ENCODE measurements at places on chromosomes 13 and 19.

GRCh38 chr19:55369653-55370304 lies 484 bp downstream of the IL11 start:
- DNase-seq = peak; percentile 85

- DNase-seq = no peak
Observed at GRCh38 chr19:47183601-47184000, 47.4 kb downstream of the BBC3 start.

DNA sequence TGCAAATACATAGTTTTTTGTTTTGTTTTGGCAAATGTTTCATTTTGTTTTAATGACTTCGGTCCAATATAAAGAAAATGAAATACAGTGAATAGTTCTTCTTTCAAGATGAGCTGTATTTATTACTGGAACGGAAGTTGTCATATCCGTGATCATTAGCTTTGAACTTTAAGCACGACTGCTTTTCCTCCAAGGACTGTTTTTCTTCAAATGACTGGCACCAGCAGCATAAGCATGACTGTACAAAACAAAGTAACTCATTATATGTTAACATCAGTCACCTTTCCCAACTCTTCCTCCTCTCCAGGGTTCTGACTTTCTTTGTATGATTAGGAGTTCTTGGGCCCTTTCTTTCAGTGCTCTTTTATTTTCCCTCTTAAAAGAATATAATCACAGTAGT lies 20.5 kb downstream of the EDNRB start:
- no peak for DNase-seq

DNA sequence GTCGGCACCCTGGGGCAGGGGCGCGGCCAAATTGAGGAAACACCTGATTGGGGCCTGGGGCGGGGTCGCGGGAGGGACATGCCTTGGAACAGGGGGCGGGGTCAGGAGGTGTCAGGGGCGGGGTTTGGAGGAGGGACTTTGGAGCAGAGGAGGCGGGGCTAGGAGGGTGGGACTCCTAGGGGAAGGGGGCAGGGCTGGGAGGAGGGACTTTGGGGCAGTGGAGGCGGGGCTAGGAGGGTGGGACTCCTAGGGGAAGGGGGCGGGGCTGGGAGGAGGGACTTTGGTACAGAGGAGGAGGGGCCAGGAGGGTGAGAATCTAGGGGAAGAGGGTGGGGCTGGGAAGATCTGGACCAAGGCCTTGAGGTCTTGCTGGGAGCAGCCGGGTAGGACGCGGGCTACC lies 21.9 kb downstream of the GRIN2D start:
- DNase-seq = peak; percentile 81

GRCh38 chr13:42551611-42552010 lies 22.3 kb upstream of the TNFSF11 start:
- no peak for DNase-seq

DNA sequence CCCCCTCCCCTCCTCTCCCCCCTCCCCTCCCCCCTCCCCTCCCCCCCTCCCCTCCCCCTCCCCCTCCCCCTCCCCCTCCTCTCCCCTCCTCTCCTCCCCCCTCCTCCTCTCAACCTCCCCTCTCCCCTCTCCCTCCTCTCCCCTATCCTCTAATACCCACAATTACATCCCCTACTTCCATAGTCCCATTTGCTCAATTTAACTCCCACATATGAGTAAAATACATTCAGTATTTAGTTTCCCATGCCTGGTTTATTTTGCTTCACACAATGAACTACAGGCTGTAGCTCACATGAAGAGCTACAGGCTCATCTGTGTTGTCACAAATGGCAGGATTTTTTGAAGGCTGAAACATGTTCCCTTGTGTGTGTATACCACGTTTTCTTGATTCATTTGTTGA lies 6.9 kb downstream of the NLRP5 start:
- no peak for DNase-seq

- DNase-seq = no peak
Observed at GRCh38 chr13:38879278-38879677, 111.4 kb downstream of the STOML3 start.

DNA sequence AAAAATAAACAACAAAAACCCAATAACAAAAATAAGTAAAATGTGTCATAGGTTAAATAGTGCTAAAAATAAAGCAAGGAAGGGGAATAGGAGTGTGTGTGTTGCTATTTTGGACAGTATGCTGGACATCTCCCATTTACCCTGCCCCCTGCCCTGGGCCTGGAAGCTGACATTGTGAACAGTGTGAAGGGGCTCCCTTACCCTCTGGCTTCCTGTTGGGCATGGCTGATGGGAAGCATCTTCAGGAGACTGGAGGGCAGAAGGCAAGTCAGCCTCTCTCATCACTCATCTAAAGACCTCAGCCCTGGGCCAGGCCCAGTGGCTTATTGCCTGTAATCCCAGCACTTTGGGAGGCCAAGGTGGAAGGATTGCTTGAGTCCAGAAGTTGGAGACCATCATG lies 26.7 kb downstream of the KCTD15 start:
- DNase-seq = no peak

- no peak for DNase-seq
Observed at GRCh38 chr13:44410328-44410859, 36.8 kb downstream of the SERP2 start.

DNA sequence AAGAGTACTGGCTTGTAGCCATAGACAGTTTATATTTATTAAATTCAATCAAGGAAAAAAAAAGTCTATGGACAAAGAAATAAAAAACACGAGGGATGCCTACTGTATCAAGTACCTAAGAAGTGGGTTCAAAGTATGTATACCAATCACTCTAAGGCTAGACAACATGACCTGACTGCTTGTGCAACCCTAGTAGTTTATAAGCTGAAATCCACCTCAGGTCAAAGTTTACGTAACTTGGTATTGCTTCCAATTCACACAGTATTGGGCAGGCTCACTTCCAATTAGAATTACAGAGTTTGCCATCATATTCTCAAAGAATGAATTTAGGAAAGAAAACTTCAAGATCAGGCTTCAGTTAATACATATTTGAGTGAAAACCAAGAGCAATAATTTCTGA lies 657.8 kb downstream of the DACH1 start:
- no peak for DNase-seq

DNA sequence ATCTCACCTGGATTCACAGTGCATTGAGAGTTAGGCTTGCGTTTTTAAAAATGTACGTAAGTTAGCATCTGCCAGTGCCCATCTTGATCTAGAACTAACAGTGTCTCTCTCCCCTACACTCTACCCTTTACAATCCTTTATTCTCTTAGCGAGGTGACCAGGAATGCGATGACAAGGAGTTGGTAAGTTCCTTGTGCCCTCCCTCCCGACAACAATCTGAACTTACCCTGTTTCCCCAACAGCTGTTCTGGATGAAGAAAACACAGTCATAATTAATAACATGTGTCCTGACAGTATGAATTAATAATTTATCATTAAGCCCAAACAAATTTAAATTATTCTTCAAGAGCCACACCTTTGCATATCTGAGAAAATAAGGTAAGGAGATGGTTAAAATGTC lies 6.3 kb downstream of the TSHZ3 start:
- peak; percentile 16 for DNase-seq

DNA sequence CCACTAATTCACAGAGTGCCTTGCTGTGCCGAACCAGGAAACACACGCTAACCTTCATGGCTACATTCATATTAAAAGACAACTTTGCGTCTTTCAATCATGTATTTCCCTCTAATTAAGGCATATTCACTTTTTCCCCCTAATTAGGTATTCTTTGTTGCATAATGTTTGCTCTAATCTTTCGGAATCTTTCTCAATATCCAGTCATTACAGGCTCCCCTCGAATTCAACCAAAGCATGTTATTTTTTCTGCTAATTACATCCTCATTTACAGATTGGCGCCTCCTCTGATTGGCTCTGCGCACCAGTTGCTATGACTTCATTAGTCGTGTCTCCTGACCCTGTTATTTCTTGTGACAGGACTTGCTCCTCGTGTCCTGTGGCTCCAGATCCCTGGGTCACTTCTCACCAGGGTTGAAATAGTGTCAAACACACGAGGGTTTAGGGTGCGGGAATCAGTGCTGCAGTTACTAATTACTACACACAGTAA lies 226.7 kb upstream of the TSHZ3 start:
- no peak for DNase-seq

DNA sequence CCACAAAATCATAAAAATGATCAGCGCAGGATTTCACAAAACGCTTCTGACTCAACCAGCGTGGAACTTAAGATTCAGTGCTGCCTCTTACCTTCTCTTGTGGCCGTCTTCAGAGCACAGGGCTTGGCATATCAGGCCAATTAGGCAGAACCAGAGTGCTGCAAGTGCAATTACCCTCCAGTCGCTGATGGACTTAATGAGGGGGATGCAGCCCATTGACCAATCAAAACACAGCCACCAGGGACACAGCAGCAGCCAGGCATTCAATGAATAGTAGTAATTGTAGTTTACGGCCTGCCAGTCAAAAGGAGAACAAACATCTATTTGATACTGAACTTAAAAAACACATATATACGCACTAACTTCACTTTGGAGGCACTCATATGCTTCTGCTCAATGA lies 38.2 kb downstream of the TMTC4 start:
- DNase-seq = no peak

DNA sequence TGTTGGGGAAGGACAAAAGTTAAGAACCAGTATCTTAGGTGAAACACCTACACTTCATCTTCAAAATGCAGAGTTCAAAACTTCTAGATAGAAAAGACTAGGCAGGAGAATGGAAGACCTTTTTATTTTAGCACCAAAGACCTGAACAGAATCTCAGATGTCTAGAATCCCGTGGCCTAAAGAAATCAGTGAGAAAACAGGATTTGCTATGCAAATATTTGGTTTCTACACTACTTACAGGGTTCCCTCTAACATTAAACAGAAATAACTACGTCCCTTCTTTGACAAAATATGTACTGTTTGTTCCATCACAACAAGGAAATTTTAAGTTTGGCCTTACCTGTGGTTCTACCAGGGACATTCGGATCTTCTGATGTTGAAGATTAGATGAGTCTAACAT lies 21.5 kb downstream of the DIS3 start:
- no peak for DNase-seq

- DNase-seq = no peak
Observed at GRCh38 chr19:6668691-6669090, 1.3 kb downstream of the TNFSF14 start.

DNA sequence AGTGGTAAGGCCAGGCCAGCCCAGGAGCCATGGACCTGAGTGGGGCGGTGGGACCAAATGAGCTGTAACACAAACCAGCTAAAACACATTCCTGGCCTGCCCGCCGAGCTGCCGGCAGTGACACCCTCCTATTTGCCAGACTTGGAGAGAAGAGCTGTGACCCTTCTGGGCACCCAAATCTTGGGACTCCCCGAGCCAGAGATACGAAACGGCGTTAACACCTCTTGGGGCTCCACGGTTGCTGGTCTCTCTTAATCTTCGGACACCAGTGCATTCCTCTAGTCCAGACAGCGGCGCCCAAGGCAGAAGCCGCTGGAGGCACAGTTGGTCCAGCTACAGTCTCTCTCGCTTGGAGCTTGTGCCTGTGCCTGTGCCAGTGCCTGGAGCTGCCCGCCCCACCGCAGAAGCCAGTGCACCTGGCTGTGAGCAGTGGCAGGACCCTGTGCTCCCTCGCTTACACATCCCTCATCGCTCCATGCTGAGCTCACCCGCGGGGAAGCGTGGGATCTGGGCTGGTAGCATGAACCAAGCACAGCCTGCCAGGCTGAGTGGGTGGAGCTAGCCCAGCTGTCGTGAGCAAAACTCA lies 147.2 kb upstream of the KLHL1 start:
- DNase-seq = no peak

- DNase-seq = peak; percentile 15
Observed at GRCh38 chr13:49020940-49021553, 45.3 kb downstream of the FNDC3A start.

DNA sequence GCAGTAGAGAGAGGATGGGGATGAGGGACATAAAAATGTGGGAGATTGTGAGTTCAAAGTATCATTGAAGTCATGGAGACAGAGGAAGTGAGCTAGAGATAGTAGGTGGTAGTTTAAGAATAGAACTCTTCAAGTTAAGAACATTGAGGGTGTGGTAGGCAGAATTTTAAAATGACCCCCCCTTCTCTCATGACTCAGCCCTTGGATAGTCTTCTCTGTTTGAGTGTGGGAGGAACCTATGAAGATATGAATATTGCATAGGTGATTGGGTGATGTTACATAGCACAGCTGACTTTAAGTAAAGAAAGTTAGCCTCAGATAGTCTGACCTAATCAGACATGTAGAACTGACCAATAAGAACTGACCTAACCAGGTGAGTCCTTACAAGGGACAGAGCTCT lies 418.6 kb downstream of the FOXO1 start:
- no peak for DNase-seq

DNA sequence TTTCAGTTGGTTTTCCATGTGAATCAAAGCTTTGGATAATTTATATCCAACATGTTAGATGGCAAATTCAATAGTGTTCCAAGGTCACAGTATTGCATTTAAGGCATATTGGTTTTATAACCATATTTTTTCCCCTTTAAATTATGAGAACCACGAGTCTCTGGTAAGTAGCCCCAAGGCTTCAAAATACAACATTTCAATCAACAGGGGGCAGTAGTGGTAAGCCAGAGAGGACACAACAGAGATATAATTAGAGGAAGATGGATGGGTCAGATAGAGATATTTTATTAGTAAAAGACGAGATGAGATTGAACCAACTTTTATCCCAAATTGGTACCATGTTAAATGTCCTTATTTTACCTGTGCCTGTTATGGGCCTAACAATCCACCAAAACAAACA lies 53.1 kb downstream of the KL start:
- peak; percentile 6 for DNase-seq

DNA sequence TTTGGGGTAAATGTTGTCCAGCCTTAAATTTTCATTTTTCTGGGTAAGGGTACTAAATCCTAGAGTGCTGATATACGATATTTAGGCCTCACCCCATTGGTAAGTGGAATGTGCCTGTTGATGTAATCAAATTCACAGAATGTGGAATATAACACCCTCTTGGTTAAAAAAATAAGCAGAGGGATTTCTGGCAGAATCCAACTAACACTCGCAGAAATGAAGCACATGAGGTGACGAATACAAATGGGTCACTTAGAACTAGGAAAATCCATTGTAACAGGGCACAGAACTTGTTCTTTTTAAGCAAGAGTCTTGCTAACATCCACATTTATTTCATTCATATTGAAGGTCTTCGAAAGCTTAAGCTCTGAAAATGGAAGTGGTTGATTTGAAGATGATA lies 320.3 kb downstream of the SHISA2 start:
- DNase-seq = no peak

DNA sequence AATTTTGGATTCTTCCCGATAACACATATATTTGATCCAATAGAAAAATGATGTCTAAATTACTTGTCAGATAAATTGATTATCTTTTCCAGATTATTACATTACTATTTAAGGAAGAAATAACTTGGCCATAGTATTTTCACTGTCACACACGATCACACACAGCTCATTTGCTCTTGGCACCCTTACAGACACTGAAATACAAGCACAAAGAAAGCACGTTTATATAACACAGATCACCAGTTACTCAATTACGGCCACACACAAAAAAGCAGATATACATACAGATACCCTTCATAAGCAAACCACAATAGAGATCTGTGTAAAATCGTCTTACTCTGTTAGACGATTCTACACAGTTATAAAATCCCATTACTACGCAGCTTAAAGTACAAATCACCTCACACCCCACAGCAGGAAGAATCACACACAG lies 716 bp upstream of the ZNF420 start:
- DNase-seq = peak; percentile 1
